ENCODE measurements at places on chromosomes 7 and 10. TPM values are rescaled to one million over a fixed set of nuclear protein-coding genes. Genes with fewer than 3 reads are reported as not detected.

DNA sequence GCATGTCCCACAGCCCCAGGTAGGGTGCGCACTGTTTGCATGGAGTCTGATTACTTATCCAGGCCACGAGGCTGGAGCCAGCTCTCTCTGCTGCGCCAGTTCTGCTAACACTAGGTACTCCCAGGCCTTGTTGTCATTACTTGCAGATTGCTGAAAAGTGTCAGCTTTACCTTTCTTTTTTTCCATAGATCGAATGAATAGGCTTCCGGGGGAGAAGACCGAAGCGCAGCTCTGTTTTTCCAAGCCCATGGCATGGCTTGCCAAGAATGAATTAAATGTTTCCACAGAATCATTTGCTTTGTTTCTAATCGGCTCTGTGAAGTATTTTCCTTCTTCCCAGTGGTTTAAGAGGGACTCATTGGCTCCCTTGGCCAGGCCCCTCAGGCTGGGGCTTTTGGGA is 285.8 kb downstream of the BMPER start:
- DNase-seq: no peak

DNA sequence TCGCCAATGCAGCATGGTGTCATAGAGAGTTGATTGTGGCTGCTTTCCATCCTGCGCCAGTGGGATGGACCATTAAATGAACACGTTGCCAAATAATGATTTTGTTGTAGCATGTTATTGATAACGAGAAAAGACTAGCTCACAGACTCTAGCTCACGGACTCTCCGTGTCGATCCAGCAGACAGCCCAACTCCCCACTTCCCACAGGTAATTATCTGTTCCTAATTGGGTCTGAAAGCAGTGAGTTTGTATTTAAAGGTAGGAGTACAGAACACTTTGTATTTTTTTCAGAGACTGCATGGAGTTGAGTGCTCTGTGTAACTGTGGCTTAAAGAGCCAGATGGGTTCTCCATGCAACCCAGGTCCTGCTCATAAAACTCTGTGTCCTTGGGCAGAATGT is 1250.5 kb downstream of the TYW1 start:
- DNase-seq: no peak

DNA sequence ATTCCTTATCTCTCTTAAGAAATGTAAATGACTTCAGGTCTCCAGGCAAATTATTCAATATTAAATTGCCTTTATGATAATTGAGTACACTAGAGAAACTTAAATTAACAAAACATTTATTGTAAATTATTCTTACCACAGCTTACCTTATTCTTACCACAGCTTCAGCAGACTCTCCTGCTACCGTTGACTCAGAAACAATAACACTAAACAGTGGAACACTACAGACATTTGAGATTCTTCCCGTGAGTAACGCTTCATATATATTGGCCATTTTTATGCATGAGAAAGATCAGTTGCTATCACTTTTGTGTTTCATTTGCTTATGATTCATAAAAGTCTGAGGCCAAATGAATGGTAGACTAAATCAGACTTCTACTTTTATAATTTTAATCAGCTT is 28.7 kb downstream of the TMEM243 start:
- no peak for DNase-seq

GRCh38 chr7:75971961-75972763 is 22.2 kb downstream of the TMEM120A start:
- no peak for DNase-seq

The HMX3 gene
- polyA plus RNA-seq: 0.07 TPM

Measured in pancreas (tissue), 10 donors.